ENCODE measurements at places on chromosomes 12 and 14.

GRCh38 chr14:98347686-98348085, 924.3 kb downstream of the BCL11B start:
- DNase-seq: no peak

DNA sequence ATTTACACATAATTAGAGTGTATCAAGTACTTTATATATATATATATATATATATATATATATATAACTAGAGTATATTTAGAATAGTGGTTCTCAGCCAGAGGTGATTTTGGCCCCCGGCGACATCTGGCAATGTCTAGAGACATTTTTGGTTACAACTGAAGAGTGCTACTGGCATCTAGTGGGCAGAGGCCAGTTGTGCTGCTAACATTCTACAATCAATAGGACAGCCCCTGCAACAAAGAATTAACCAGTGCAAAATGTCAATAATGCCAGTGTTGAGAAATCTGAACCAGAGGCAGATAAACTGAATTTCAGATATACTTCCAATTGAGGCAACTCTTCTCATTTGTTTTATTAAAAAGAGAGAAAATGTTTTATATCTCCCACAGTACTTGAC, 8.9 kb downstream of the GTF2A1 start:
- peak; percentile 10 for DNase-seq

GRCh38 chr12:7004287-7004803, 13.9 kb downstream of the LPCAT3 start:
- no peak for DNase-seq

DNA sequence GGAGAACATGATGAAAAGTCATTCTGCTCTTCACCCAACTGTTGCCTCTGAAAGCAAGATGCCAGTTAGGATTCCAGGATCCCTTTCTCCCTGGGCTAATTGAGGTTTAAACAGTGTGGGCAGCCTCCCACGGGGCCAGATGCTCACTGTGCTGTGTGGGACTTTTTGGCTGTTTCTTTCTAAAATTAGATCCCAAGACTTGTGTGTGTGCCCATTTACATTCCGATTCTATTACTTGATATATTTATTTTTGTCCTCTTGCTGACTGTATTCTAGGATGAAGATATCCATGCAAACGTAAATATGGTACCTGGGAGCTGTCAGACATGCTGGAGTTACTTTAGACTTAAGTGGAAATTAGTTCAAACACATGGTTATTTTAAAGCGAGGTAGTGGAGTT, 6.2 kb downstream of the IFT43 start:
- no peak for DNase-seq

- no peak for DNase-seq
Measured at GRCh38 chr12:47383942-47384341, 304.2 kb upstream of the AMIGO2 start.

- DNase-seq: no peak
Measured at GRCh38 chr12:71626098-71626497, 37.5 kb downstream of the ZFC3H1 start.

DNA sequence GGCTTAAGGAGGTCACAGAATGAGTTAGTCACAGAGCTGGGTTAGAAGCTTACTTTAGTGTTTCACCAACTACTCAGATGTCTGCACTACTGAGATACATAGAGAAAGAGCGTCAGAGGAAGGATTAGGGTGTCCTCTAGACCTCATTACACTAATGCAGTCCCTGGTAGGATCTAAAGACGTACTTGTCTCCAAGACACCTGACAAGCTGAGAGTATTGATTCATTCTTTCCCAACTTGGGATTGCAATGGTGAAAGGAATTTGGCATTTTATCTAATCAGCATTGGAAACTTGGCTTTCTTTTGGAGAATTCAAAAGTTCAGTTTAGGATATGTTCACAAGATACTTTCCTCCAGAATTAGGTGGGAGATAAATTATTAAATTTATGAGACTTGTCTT, 402.1 kb downstream of the ZFP36L1 start:
- DNase-seq: no peak

DNA sequence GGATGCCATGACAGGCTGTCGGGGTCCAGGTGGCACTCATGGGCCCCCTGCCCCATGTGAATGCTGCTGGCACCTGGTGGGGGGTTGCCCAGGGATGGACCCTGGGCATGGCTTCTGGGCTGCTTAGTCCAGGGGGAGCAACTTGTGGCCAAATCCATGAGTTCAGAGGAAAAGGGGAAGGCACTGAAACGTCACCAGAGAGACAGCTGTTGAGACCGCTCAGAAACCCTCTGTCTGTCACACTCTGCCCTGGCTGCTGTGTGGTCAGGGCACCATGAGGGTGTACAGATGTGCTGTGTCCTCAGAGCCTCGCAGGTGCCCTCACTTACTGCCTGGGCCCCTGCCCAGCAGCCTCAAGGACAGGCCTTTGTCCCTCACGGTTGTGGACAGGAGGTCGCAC, 9.4 kb downstream of the CLBA1 start:
- no peak for DNase-seq

DNA sequence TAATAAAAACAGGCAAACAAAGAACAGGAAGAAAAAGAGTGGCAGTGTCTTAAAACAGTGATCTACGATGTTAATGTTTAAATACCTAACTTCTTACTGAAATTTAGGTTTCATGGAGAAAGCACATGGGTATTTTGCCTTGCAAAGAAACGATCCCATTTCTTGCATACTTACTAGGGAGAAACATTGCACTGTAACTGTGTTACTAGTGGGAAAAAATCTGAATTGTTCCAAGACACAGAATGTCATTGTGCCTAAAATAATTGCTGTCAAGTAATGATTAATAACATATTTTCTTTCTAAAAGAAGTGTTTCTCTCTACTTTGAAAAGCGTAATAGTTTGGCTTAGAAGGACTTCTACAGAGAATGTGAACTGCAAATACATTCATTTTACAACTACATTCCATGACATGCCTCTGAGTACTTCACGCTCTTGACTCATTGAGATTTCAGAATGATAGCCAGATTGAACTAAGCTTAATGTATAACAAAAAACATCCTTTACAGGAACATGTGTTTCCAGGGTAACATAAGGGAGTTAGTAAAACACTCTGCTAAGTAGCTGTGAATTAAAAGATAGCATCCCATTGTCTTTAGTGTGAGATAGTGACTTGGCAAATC, 256.2 kb upstream of the CPNE8 start:
- no peak for DNase-seq

DNA sequence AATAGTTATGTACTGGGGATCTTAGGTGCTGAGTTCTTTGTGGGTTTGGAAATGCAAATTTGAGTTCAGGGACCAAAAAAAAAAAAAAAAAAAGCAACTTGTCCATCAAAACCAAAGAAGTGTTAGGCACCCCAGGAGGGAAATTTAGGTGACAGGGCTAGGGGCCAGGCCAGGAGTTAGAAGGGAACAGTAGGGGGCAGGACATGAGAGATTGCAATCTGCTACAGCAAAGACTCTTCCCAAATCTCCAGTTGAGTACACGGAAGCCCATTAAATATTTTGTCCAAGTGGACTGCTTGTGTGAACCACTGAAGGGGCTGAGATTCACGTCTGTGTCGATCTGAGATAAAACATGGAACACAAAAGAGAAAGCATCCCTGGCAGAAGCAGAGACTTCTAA, 52.8 kb downstream of the TSPAN19 start:
- DNase-seq: no peak

DNA sequence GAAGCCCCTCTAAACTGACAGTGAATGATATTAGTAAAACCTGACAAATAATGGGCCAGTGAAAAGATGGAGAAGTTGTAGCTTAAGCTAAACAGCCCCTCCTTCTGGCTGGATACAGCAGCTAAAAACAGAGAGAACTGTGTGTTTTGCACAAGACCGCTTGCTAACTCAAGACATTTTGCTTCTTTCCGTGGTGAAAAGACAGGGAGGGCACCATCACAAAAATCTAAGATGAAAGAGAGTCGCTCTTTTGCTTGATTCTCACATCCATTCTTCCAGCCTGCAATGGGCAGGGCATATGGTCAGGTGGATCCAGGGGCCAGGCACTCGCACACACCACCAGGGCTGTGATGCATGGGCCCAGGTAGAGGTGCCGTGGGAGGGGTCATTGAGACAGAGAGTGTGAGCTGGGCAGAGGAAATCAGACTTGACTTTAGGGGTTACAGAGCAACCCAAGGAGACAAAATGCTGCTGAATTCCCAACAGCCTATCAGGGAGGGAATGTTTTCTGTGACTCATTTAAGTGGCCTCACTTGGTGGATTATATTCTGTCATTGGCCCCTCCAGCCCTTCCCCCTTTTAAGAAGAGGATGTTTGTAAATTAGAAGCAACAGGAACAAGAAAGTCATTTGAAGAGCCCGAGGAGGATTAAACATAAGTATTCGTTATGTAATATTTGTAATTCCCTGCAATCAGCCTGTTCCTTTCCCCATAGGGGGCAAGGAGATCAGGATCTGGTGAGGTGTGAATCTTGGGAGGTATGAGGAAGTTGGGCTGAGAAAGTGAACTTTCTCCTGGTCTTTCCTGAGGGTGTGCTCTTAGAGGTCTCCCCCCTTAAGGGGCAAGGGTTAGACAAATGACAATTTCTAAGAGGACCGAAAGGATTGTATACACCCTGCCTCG, 12.3 kb downstream of the EMP1 start:
- DNase-seq: no peak

- DNase-seq: no peak
Measured at GRCh38 chr12:6753772-6754356, 923 bp upstream of the MLF2 start.

DNA sequence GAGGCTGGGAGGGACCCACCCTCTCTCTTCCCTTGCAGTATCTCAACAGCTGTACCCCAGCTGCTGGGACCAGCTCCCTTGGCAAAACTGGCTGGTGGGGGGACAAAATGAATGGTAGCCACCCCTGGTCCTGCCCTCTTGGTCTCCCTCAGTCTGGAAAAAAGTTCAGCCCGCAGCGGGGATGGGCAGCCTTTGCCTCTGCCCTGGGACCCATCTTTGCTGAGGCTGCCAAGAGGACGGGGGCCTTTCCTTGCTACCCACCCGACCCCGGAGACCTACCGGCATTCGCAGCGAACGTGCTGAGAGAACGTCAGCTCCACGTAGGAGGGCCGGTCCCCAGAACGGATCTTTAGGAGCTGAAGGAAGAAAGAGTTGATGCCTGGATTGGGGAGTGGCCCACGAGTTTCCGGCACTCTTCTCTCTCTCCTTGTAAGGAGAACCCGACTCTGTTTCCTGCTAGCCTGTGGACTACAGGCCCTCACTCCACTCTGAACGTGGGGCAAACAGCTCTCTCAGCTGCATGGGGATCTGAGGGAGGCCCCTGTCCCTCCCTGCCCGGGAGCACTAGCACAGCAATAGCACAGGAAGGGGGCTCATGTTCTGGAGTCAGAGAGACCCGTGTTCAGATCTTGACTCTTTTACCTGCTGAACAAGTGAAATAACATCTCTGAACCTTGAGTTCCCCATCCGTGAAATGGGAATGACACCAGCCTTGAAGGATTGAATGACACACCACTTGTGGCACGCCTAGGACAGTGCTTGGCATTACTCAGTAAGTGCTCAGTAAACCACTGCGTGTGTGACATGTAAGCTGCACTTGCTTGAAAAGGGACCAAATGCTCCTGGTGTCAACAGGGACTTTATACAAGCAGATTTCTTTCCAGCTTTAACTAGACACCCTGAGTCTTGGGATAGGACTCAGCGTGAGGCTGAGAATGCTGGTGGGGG, 6.9 kb downstream of the PGF start:
- DNase-seq: no peak

DNA sequence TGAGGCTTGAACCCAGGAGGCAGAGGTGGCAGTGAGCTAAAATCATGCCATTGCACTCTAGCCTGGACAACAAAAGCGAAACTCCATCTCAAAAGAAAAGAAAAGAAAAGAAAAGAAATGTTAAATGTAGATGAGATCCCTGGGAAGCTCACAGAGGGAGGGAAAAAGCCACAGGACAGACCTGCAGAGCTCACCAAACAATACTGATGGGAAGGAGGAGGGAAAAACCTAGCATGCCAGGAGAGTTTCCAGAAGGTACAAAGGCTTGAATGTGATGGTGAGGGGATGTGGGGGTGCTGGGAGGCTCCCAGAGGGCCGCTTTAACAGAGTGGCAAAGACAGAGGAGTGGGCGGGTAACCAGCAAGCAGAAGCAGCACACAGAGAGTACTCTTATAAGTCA, 72.3 kb downstream of the PTPN21 start:
- no peak for DNase-seq

DNA sequence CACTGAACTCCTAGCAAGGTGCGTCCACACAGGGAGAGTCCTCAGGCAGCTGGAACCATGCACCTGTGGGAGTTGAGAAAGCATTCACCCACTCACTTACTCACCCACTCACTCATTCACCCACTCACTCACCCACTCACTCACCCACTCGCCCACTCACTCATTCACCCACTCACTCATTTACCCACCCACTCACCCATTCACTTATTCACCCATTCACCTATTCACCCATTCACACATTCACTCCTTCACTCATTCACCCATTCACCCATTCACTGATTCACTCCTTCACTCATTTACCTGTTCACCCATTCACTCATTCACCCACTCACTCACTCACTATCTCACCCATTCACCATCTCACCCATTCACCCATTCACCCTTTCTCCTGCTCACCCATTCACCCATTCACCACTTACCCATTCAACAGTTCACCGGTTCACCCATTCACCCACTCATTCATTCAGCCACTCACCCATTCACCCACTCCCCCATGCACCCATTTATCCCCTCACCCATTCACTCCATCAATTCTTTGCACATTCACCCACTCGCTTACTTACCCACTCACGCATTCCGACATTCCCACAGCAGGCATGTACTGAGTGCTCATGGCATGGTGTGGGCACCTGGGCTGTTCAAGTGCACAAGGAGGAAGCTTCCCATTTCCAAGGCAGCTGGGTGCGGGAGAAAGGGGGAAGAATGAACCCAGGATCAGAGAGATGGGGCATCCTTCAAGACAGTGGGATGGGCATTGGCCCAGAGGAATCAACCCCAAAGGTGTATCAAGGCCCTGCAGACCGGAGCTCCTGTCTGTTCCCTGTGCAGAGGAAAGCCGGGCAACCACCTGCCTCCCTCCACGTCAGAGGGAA, 135.2 kb upstream of the C14orf180 start:
- no peak for DNase-seq

- no peak for DNase-seq
Measured at GRCh38 chr14:71206123-71206522, 298.9 kb downstream of the PCNX1 start.

GRCh38 chr12:3685830-3686229, 67.1 kb downstream of the CRACR2A start:
- no peak for DNase-seq

- DNase-seq: no peak
Measured at GRCh38 chr14:77221241-77221871, 39.8 kb downstream of the TMEM63C start.

DNA sequence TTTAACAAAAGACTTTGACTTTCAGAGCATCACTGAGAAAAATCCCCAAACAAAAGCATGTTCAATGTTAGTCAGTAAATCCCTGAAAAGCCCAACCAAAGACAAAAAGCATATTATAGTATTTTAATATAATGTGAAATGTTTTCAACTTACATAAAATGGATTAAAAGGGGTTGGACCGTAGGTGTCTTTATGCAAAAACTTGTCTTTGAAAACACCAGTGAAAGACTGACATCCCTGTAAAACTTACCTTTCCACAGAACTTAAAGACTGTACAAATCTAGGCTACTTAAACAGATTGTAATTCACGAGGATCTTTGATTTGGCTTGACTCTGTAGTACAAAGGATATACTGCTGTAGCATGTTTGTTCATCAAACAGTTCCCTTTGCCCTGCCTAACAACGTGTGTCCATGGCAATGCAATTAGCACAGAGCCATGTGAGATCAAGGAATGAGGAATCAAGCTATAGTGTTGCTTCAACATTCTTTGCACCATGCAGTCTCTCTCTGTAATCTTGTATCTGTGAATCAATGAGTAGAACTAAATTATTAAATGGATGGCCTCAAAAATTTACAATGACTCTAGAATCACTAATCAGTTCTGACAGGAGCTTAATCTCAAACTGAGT, 138.5 kb upstream of the SYT1 start:
- DNase-seq: no peak
